ENCODE measurements at places on chromosomes 2 and 18.
A peak's percentile ranks its signal among the peaks of the same experiment; 100 is the strongest.

- no peak for DNase-seq
These were observed 35.7 kb downstream of the GCG start for GRCh38 chr2:162116352-162116751.

- peak; percentile 87 for DNase-seq
These were observed 119.0 kb downstream of the ARL4C start for GRCh38 chr2:234377761-234378391.

DNA sequence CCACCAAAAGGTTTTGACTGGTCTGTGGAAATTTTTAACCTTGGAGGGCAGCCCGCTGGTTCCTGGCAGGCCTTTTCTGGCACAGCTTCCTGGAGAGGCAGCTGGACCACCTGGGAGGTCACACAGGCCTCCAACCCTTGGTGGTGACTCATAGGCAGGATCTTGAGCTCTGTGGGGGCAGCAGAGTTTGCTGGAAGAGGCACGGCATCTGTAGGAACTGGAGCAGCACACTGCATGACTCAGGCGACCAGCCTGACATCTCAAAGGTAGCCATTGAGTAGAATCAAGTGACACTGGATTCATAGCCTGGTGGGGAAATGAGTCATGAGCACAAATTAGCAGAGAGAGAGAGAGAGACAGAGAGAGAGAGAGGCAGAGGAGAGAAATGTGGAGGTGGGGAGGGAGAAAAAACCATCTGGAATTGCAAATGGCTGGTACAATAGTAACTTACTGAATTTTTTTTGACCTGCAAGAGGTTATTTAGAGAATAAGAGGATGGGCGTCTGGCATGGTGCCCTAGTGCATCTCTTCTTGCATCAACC is 57.4 kb downstream of the TRPM8 start:
- DNase-seq, result peak; percentile 66

DNA sequence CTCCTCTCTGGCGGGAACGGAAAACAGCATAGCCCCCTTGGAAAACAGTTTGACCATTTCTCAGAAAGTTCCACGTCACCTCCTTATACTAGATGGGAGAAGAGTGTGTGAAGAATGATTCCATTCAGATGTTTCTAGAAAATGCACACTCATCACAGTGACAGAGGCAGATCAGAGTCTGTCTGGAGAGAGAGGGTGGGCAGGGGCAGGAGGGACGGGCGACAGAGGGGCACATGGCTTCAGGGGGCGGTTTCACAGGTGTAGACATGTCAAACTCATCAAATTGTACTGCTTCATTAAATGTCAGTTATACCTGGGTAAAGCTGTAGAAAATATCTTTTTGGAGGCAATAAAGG is 88.8 kb upstream of the TAF1B start:
- no peak for DNase-seq

DNA sequence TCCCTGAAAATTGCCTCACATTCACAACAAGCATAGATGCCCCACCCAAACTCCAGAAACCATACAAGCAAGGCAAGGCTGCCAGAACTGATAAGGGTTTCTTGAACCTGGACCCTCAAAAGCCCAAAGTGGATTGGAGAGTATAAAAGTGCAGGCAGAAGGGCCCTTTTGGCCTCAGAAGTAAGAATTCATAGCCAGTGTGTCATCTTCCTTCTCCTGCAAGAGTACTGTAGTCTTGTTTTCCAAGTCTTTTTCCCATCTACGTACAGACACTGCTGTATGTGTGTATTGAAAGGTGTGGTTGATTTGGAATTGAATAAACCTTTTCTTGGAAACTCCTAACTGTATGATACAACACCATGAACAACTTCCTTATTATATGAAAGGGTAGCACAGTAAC is 46.8 kb downstream of the ZC3H15 start:
- DNase-seq, result no peak

- no peak for DNase-seq
These were observed 243.9 kb downstream of the NR4A2 start for GRCh38 chr2:156088587-156088986.

DNA sequence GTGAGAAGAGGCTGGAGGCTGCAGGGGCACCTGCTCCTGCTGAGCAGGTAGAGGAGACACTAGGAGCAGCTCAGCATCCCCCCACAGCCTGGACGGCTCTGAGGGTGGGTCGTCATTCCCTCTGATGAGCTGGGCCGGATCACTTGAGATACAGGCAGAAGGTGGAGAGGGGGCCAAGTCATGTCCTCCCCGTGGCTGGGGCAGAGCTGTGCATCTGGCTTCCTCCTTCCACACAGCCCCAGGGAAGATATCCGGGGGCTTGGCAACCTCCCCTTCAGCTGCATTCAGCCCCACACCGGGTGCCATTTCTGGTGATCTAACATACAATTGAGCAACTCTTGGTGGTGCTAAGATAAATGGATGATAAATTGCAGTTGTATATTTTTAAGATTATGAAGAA is 236.9 kb downstream of the LDLRAD4 start:
- DNase-seq, result no peak

DNA sequence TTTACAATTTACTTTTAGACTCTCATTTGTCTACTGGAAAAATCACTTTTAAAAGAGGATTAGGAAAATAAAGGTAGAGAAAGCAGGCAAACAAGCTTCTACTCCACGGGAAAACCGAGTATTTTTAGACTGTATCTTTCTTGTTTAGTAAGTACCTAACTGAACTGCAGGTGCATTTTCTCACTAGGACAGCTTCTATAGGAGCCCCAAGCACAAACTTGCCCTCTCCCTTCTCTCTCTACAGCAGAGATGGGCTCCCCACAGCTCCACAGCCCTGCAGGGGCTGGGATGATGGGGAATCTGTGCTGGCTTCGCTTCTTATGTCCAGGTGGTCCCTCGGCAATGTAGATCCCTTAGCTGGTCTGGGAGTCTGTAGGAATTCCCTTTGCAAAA is 16.2 kb downstream of the PSTPIP2 start:
- no peak for DNase-seq

- no peak for DNase-seq
These were observed 110.5 kb upstream of the NCK2 start for GRCh38 chr2:105634198-105634597.

GRCh38 chr2:221914334-221914880 is 342.3 kb upstream of the EPHA4 start:
- no peak for DNase-seq

GRCh38 chr2:25320077-25320476 is 21.6 kb downstream of the DNMT3A start:
- no peak for DNase-seq

- no peak for DNase-seq
These were observed 17.4 kb upstream of the SAG start for GRCh38 chr2:233290051-233290845.

GRCh38 chr2:2326068-2327040 is 4.7 kb downstream of the MYT1L start:
- no peak for DNase-seq

DNA sequence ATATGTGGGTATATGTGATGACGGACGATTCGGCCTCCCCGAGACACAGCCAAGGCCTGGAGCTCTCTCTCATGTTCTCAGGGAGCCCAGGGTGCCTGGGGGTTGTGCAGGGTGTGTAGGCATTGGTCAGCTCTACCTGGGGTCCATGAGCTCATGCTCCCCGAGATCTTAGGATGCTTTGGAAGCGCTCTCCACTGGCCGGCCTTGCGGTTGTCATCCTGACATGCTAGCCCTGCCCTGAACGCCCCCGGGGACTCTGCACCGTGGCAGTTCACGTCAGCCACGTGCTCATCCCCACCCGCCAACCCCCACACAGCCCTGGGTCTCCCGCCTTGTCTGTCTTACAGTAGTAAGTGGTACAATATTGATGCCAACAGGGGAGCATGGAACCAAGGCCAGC is 67.8 kb downstream of the RTP5 start:
- no peak for DNase-seq

- DNase-seq, result no peak
These were observed 395.6 kb upstream of the HS6ST1 start for GRCh38 chr2:128714285-128714684.

DNA sequence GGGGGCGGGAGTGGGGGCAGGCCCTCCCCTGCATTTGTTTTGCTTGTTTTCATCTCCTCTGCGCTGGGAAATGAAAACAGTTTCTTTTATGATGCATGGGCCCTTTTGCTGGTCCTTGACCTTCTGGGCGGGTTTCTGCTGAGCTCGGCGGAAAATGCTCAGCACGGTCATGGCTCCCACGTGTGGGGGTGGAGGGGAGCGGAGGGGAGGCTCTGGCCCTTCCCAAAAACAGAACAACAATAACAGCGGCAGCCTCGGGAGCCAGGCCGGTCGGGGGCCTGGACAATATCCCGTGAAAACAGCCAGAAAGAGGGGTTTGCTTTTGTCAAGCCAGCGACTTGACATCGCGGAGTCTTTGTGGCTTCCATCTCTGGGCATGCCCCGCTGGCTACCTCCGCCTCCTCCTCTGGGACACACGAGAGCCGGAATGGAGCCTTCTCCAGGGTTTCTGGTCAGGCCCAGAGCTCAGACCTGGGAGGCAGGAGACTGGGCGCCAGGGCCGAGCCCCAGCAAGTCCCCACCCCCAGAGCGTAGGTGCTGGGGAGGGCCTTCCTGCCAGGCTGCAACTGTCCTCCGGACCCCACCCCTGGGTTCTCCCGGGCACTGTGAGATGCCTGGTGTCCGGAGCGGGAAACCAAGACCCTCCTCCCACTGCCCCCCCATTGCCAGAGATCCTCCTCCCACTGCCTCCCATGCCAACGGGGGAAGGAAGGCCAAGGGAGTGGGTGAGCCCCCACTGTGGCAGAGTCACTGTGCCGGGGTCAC is 35.9 kb upstream of the SNED1 start:
- no peak for DNase-seq

GRCh38 chr18:8938817-8939216 is 163.7 kb upstream of the NDUFV2 start:
- DNase-seq, result no peak

DNA sequence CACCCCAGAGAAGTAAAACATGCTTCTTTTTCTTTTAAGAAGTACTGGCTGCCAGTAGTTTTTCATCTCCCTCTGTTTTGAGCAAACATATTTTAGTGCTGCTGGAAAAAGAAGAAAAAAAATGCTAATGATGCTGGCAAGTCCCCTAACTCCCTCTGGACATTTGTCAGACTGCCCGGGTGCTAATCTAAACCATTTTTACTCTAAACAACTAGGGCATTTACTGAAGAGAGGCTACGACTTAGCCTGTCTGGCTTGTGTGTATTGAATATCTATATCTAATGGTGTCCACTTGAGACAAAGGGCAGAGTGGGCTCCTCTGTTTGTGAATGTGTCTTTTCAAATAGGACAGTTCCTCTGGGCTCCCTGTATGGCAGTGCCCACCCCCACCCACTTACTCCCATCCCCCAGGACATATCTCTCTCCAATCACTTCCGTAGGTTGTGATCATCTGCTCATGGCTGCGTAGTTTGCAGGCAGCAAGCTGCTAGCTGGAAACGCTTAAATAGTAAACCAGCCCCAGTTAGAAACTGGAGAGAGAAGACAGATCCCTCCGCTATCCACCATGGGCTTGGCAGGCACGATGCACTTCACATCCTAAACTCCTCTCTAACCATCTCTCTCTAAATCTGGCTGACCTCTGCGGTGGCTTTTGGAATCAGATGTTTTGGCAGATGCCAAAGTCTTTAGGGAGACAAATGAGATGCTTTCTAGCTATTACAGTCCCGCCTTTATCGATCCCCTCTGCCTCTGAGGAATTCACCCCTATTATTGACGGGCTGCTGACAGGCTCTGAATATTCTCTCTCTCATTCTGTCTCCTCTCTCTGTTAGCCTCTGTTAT is 58.3 kb downstream of the DOCK10 start:
- no peak for DNase-seq

DNA sequence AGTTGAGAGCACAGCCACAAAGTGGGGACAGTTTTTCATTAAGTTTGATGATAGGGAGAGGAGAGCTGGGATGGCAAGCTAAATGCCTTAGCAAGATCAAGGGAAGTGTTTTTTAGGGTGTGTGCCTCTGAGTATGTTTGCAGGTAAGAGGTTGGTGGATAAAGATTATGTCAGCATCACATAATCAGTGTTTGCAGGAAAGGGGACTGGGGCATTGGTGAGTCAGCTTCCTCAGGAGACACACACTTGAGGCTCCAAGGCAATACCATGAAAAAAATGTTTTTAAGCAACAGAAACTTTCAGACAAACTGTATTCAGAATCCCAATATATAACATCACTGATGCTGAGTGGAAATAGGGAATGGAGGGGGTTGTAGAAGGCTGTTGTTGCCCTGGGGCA is 25.4 kb upstream of the DTNB start:
- DNase-seq, result no peak

DNA sequence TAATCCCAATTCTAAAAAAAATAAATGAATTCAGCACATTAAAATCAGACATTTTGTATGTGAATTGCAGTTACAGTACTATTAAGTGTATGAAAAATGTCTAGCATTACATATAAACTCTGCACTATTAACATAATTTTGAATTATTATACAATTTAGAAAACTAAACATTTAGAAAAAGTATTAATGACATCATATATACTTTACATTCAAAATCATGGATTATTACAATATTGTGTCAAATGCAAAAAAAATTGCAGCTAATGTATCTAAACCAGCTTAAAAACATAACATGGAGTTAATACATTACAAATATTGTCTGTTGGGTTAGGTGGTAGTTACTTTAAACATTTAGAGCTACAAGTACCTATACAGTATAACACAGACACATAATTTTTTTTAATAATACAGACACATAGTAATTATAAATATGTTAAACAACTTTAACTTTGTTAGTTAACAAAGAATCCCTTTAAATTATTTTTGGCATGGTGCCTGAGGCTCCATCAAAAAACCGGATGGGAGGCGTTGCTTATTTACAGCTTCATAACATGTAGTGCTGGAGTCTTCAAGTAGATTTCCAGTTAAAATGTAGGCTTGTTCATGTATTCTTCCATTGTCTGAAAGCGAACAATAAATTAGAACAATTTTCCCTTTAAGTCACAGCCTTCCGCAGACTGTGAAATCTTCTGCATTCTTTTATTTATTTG is 79.1 kb downstream of the AP1S3 start:
- no peak for DNase-seq

GRCh38 chr2:54627973-54628372 is 95.5 kb upstream of the EML6 start:
- no peak for DNase-seq

- DNase-seq, result no peak
These were observed 18.7 kb downstream of the SMARCAL1 start for GRCh38 chr2:216430811-216431530.

GRCh38 chr2:172848519-172848918 is 112.9 kb downstream of the RAPGEF4 start:
- no peak for DNase-seq

DNA sequence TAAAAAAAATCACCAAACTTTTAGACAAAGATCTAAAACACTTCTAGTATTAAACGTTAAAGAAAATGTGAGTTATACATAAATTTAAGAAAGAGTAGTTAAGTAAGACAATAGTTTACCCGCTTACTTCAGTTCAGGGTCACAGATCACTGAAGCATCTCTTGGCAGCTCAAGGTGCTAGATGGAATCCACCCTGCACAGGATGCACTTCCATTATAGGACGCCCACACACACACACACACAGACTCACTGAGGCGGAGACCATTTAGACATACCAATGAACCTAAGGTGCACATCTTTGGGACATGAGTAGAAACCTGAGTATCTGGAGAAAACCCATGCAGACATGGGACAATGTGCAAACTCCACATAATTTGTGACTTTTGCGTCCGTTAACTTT is 630.6 kb upstream of the ZNF804A start:
- DNase-seq, result no peak

- no peak for DNase-seq
These were observed 25.1 kb upstream of the ME2 start for GRCh38 chr18:50853863-50854271.

GRCh38 chr2:232576995-232577394 is 26.5 kb downstream of the EIF4E2 start:
- DNase-seq, result no peak

Measured in AG09309 (cell line).